ENCODE measurements at places on chromosomes 2 and 18.

- peak; percentile 21 for DNase-seq
These were observed 37.7 kb downstream of the NETO1 start for GRCh38 chr18:72830109-72830508.

GRCh38 chr2:47313141-47313691, 89.7 kb upstream of the MSH2 start:
- no peak for DNase-seq

DNA sequence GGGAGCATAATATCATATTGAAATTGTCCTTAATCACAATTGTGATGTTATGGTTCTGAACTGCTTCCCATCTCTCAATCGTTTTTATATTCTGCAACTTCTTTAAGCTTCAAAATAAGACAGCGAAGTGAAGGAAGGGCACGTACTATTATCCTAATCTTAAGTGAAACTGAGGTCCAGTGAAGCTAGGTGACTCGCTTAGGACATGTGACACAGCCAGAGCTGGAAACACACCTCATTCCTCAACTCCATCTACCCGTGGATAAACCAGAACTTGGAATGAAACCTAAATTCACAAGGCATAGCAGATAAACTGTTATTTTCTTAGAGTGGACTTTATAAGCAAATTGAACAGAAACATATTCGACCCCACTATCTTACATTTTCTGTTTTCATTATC, 191.2 kb upstream of the PXDN start:
- DNase-seq: no peak

GRCh38 chr18:24022161-24022560, 7.6 kb downstream of the TTC39C start:
- DNase-seq: peak; percentile 51

DNA sequence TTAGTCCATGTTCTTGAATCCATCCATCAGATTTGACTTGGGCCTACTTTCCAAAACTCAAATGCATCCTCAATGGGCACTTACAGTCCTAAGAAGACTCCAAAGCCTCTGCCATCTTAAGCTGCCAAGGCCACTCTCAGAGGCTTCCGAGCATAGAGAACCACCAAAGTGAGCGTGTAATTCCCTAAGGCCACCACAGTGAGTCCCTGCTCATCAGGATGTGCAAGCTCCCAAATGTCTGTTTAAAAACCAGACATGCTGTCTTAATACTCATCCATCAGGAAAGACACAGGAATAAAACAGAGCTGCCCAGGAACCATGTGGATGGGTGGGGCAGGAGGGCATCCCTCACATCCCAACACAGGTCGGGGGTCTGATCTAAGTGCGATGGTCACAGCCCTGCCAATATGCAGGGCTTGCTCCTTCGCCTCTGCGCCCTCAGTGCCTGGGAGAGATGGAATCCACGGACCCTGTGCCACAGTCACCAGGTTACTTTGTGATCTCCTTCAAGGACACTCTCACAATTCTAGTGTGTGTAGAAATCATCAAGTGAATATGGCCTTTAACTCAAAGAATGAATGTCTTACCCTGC, 80.4 kb downstream of the POLR1A start:
- no peak for DNase-seq

DNA sequence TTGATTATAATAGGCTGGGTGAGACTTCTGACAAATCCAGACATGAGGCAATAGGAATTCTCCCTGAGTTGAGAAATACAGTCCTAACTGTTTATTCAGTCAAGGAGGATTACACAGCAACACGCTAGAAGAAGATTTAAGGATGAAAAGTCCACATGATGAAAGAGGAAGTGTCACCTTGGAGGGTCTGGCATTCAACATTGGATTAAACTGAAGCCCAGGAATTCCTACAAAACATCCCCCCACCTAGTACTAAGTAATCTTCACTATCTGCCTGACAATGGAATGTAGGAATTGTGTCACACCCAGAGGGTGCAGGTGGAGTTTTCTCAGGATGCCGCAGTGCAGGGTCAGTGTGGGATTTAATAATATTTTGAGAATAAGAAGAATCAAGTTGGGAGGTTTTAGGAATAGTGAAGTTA, 142.4 kb downstream of the SOCS6 start:
- no peak for DNase-seq

DNA sequence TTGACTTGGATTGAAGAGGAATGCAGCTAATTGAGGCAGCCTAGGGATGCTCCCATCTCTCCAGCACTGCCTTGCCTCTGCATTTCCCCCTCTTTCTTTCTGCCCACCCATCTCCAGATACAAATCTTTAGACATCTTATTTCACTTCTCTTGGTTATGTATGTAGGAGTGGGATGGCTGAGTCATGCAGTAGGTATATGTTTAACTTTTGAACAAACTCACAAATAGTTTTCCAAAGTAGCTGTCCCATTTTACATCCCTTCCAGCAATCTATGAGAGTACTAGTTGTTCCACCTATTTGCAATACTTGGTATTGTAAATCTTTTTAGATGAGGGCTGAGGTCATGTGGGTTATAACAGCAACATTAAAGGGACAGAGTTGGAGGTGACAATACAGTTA, 329.9 kb downstream of the DYSF start:
- DNase-seq: no peak

- DNase-seq: no peak
These were observed 41.4 kb downstream of the FOSL2 start for GRCh38 chr2:28433935-28434599.

GRCh38 chr2:130843321-130843985, 6.7 kb downstream of the ARHGEF4 start:
- no peak for DNase-seq

- no peak for DNase-seq
These were observed 8.7 kb upstream of the BIN1 start for GRCh38 chr2:127115471-127116199.

DNA sequence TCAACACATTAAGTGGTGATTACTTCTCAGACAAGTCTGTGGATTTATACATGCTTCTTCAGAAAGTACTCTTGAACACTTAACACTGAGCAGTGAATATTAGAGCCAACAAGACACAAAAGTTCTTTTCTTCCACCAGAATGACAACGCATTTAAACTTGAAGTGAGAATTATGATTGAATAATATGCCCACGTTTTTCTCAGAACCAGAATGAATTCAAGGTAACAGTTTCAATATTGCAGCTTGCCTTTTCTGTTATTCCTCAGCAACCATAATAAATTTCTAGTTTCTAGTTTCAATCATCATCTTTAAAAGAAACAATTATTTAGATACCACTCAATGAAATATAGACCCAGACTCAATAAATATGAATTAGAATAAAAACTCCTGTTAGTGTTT, 547.0 kb downstream of the NUP35 start:
- no peak for DNase-seq

- no peak for DNase-seq
These were observed 89.4 kb downstream of the RNF152 start for GRCh38 chr18:61803393-61803792.

GRCh38 chr2:26649992-26650712, 9.0 kb upstream of the CIB4 start:
- no peak for DNase-seq

DNA sequence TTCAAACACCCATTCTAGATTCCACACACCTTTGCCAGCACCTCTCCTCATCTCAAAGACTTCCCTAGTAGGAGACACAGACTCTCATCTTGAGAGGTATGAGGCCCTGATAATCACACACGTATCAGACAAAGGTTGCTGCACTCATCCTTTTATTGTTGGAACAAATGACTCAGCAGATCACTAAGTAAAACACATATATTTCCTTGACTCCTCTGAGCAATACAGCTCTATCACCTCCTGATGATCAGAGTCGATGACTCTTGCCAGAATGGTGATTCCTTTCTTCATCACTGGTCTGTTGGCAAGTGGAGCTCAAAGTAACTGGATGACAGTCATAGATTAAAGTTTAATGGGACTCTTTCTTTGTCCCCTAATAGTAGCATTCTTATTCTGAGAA, 1049.2 kb upstream of the ZEB2 start:
- no peak for DNase-seq

- DNase-seq: no peak
These were observed 299.1 kb upstream of the SLC14A2 start for GRCh38 chr18:45316127-45316526.

DNA sequence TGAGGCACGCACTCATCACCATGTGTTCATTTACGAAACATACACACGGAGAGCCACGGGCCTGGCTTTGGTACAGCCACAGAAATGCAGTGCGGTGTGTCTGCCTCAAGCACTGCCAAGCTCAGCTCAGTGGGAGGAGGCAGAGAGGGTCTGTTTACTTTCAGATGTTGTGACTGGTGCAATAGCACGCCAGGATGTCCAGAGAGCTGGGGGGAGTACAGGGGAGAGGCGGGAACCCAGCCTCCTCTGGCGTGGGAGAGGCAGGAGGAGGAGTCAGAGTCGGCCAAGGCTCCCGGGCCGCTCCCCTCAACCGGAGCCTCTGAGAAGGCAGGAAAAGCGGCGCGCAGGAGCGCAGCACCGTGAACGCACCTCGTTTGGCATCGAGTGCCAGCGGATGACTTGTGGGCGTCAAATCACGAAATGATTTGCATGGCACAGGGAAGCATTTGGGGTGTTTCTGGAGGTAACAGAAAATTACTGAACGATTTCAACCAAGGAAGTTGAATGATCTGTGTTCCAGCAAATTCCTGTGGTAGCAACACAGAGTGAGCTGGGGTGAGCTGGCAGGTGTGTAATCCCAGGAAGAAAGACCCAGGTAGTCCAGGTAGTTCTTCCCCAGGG, 143.0 kb downstream of the ZNF516 start:
- DNase-seq: peak; percentile 33

DNA sequence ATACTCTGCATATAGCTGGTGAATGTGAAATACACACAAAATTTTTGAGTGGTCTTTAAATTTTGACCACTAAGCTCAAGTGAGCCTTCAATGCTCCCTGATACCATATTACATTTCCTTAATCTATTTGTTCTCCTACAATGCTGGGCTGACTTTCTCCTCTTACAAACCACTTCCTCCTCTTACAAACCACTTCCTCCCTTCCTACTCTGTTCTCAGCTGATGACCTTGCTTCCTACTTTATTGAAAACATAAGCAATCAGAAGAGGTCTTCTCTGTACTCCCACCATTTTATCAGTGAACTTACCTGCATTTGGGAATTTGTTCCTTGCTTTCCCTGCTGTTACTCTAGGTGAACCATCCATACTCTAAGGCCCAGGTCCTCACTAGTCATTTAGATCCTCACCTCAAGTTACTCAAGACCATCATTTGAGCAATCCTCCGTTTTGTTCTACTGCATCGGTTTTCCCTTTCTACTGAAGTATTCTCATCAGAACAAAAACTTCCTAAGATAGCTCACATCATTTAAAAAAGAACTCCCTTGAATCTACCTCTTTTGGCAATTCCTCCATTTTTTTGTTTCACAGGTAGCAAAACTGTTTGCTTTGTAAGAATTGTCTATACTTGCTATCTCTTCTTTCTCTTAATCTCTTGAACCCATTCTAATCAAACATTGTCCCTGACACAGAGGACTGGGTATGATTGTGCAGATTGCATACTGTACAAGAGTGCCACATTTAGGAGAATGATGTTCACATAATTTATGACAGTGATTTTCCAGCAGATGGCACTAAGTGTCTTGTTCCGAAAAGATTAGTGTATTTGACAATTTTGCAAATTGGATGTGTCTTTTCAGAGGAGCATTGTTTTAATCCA, 96.5 kb downstream of the EPB41L5 start:
- DNase-seq: peak; percentile 88
